Spleen (tissue), 13 donors: ENCODE measurements at places on chromosomes 13 and 19. TPM values are rescaled to one million over a fixed set of nuclear protein-coding genes. Genes with fewer than 3 reads are reported as not detected.

DPF1 gene
- not detected for total RNA-seq

DNA sequence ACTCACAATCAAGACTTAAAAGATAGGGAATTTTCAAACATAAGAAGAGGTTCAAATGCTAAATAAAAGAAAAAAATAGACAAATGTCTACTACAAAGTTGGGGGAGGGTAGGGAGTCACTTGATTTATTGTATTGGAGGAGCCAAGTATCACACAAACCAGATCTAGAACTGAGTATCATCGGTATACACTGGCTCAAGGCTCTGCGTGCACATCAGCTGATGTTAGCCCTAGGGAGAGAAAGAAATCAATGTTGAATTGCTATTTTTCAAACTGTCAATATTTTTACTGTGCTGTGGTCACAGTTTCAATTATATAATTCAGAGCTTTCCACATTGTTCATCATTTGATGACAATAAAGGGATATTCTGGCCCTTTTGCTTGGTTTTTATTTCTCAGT lies 54.9 kb upstream of the RXFP2 start:
- no peak for DNase-seq
- no peak overlapping the region for H3K4me3 ChIP-seq
- no peaks in the 10 kb centered on the region for H3K36me3 ChIP-seq
- no peaks in the 10 kb centered on the region for H3K27me3 ChIP-seq
- H3K27ac ChIP-seq = no peak overlapping the region

DNA sequence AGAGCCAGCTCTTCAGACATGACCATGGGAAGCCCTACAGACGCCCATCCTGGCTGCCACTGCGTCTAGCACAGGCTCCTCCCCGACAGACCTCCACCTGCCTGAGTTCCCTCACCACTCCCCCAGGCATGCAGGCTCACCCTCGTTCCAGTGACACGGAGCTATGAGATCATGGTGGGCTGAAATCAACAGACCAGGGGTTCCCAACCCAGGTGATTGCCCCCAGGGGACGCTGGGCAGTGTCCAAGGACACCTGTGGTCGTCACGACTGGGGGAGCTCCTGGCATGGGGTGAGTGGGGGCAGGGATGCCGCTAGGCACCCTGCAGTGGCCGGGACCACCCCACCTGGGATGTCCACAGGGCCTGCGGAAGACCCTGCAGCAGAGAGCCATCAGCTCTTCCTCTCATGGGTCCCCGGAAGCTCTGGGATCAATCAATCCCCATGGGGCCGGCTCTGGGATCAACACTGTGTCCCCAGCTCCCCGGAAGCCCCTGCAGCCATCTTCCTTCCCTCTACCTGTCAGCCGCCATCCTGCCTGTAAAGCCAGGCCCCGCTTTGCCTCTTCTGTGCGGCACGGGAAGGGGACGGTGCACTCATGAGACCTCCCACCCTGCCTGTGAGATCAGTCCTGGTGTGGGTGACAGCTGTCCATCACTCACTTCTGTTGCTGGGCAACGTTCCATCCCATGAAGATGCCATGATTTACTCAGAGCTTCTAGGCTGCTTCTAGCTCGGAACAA lies 12.8 kb upstream of the MADCAM1 start:
- H3K27me3 ChIP-seq = no peaks in the 10 kb centered on the region
- H3K4me1 ChIP-seq = peaks cover 16% of the 10 kb centered on the region
- H3K4me3 ChIP-seq = no peak overlapping the region
- peak; percentile 36 for DNase-seq
- no peaks in the 10 kb centered on the region for H3K36me3 ChIP-seq

DNA sequence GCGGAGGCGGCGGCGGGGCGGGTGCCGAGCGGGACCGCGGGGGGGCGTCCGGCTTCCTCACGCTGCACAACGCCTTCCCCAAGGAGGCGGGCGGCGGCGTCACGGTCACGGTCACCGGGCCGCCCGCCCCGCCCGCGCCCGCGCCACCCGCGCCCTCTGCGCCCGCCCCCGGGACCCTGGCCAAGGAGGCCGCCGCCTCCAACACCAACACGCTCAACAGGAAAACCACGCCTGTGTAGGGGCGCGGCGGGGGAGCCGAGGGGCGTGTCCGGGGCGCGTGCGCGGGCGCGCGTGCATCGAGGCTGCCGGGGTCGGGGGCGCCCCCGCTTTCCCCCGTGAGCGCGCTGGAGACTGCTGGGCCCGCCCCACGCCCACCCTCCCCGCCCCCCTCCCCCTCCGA lies 8.8 kb upstream of the CACNG6 start:
- DNase-seq = peak; percentile 80
- peak overlapping the region; percentile 23 for H3K4me3 ChIP-seq
- H3K27me3 ChIP-seq = no peaks in the 10 kb centered on the region
- peaks cover 16% of the 10 kb centered on the region for H3K4me1 ChIP-seq

GRCh38 chr13:23541221-23541824 lies 28.9 kb upstream of the TNFRSF19 start:
- H3K36me3 ChIP-seq = no peaks in the 10 kb centered on the region
- no peaks in the 10 kb centered on the region for H3K4me1 ChIP-seq
- H3K27ac ChIP-seq = no peak overlapping the region
- no peaks in the 10 kb centered on the region for H3K27me3 ChIP-seq

RNF17 gene
- not detected for total RNA-seq

DNA sequence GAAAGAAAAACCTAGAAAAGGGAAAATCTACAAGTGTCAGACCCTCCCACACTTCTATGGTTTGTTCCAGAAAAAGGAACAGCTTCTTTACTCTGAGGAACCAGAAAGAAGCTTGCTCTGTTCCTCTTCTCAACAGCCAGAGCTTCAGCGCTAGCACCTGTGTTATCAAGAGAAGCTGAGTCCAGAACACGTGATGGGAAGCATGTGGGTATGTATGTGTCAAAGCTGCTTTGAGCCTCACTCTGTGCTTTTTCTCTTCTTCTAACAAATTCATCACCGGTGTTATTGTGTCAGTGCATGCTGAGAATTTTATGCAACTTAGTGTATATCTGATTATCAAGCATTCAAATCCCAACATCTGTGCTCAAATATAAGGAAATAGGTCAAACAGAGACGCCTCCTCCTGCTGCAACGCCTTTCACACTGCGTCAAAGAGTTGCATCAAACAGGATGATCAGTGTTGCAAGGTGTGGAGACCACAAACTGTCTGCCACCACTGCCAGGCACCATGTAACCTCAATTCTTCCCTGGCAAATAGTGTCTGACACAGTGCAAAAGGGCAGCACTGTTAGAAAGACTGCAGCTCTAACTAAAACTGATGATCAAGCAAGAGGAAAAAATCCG lies 83.9 kb downstream of the LRRC63 start:
- H3K27me3 ChIP-seq = no peaks in the 10 kb centered on the region
- DNase-seq = no peak
- peak overlapping the region; percentile 83 for H3K27ac ChIP-seq
- no peaks in the 10 kb centered on the region for H3K36me3 ChIP-seq
- peaks cover 28% of the 10 kb centered on the region for H3K4me1 ChIP-seq

GRCh38 chr19:30123611-30124010 lies 181.6 kb downstream of the URI1 start:
- H3K27me3 ChIP-seq = no peaks in the 10 kb centered on the region
- H3K36me3 ChIP-seq = no peaks in the 10 kb centered on the region
- H3K27ac ChIP-seq = no peak overlapping the region
- H3K4me1 ChIP-seq = no peaks in the 10 kb centered on the region
- DNase-seq = peak; percentile 51
- no peak overlapping the region for H3K4me3 ChIP-seq

SRRM5 gene
- 0.94 TPM for total RNA-seq

GRCh38 chr13:75550159-75550567 lies 572 bp downstream of the UCHL3 start:
- peaks cover 20% of the 10 kb centered on the region for H3K36me3 ChIP-seq
- H3K4me1 ChIP-seq = peaks cover 22% of the 10 kb centered on the region
- DNase-seq = no peak
- H3K27ac ChIP-seq = peak overlapping the region; percentile 83

DNA sequence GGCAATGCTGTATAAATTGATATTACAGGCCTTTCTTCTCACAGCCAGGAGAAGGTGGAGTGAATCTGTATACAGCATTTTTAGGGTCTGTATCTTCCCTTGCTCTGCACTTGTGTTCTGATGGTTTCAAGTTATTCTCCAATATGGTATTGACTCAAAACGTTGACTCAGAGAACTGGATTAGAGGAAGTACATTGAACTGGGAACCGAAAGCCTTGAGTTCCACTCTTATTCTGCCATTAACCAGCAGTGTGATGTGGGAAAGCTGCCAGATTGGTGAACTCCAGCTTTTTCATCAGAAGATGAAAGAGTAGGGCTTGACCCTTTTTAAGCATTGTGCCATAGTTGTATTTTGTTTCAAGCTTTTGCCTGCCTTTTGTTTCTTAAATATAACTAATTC lies 167.7 kb downstream of the SPRY2 start:
- DNase-seq = no peak
- no peaks in the 10 kb centered on the region for H3K36me3 ChIP-seq
- H3K4me3 ChIP-seq = no peak overlapping the region
- peaks cover 11% of the 10 kb centered on the region for H3K4me1 ChIP-seq

SYNE4 gene
- total RNA-seq = 0.59 TPM

RXFP2 gene
- not detected for total RNA-seq

- H3K4me3 ChIP-seq = no peak overlapping the region
- H3K27me3 ChIP-seq = no peaks in the 10 kb centered on the region
- no peak overlapping the region for H3K27ac ChIP-seq
- no peaks in the 10 kb centered on the region for H3K4me1 ChIP-seq
Measured at GRCh38 chr19:31553112-31553845, 204.0 kb upstream of the TSHZ3 start.

GRCh38 chr13:79989217-79989661 lies 351.7 kb downstream of the SPRY2 start:
- H3K36me3 ChIP-seq = no peaks in the 10 kb centered on the region
- no peak overlapping the region for H3K27ac ChIP-seq
- no peak for DNase-seq
- H3K4me3 ChIP-seq = no peak overlapping the region
- H3K4me1 ChIP-seq = no peaks in the 10 kb centered on the region

- DNase-seq = peak; percentile 91
- no peaks in the 10 kb centered on the region for H3K4me1 ChIP-seq
- no peaks in the 10 kb centered on the region for H3K36me3 ChIP-seq
- no peak overlapping the region for H3K27ac ChIP-seq
- peaks cover 27% of the 10 kb centered on the region for H3K27me3 ChIP-seq
- H3K4me3 ChIP-seq = no peak overlapping the region
Measured at GRCh38 chr19:35879770-35880317, 11.5 kb downstream of the APLP1 start.

SMARCA4 gene
- 67.0 TPM for total RNA-seq

- H3K27ac ChIP-seq = no peak overlapping the region
- no peak overlapping the region for H3K4me3 ChIP-seq
- H3K36me3 ChIP-seq = no peaks in the 10 kb centered on the region
Measured at GRCh38 chr19:40175820-40176219, 15.4 kb upstream of the MAP3K10 start.

DNA sequence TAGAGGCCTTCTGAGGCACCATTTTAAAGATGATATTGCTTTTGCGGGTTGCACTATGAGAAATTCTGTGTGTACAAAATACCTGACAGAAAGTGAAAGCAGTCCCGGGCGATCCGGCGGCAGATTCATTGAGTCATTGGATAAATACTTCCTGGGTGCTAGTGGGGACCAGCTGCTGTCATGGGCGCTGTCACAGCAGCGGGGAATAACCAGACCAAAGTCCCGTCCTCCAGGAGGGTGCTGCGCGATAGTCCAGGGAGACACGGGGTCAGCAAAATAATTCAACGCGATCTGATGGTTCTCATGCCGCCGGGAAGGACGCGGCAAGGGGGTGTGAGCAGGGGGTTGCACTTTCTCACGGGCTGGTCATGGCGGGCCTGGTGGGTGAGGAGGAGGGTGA lies 13.5 kb downstream of the ZFR2 start:
- H3K27ac ChIP-seq = no peak overlapping the region
- H3K4me1 ChIP-seq = no peaks in the 10 kb centered on the region
- no peak for DNase-seq
- no peaks in the 10 kb centered on the region for H3K36me3 ChIP-seq
- H3K27me3 ChIP-seq = no peaks in the 10 kb centered on the region
- H3K4me3 ChIP-seq = no peak overlapping the region

PRODH2 gene
- not detected for total RNA-seq

DNA sequence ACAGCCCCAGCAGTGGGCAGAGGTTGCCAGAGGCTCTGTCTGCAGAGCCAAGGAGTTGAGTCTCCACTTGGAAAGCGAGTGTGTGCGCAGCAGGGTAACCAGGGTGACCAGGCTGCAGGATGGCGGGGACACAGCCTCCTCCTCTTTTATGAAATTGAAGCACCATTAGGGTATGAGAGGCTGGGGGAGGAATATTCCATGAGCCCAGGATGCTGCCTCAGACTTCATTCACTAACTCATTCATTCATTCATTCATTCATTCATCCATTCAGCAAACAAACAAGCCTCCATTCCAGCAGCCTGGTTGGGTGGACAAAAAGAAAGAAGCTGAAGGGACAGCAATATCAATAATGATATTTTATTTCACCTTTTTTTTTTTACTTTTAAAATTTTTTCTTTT lies 6.6 kb upstream of the LMTK3 start:
- no peaks in the 10 kb centered on the region for H3K4me1 ChIP-seq
- no peaks in the 10 kb centered on the region for H3K36me3 ChIP-seq
- H3K27me3 ChIP-seq = peaks cover 3% of the 10 kb centered on the region
- no peak overlapping the region for H3K27ac ChIP-seq

DNA sequence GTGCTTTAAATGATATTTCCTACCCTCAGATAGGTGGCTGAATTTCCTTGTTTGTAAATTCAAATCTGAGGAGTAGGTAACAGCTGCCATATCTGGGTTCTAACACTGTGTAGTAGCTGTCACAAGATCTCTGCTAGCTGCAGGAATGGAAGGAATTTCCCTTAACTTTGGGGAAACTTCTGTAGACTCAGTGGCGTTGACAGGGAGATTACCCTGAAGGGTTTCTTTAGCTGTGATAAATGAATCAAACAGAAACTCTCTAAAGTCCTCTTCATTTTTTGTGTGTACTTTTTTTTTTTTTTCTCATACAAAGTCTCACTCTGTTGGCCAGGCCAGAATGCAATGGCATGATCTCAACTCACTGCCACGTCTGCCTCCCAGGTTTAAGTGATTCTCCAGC lies 5.3 kb upstream of the EPSTI1 start:
- H3K4me1 ChIP-seq = no peaks in the 10 kb centered on the region
- H3K27ac ChIP-seq = no peak overlapping the region
- no peaks in the 10 kb centered on the region for H3K27me3 ChIP-seq
- no peaks in the 10 kb centered on the region for H3K36me3 ChIP-seq

DNA sequence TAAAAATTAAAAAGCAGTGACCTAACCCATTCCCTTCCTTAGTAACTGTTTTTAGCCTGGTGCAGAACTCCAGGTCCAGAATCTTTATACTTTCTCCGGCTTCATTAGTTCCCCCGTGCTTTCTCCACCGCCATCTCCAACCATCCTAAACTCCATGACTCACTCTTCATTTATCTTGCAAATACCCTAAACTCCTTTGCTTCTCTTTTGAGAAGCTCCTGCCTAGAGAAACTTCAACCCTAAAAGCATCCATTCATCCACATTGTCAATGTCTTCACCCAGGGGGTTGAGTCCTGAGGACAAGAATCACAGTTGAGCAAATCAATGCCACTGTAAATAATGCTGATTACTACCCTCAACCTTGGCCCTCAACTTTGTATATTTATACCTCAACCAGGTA lies 17.1 kb upstream of the GARRE1 start:
- H3K4me3 ChIP-seq = no peak overlapping the region
- no peak overlapping the region for H3K27ac ChIP-seq
- H3K27me3 ChIP-seq = no peaks in the 10 kb centered on the region
- DNase-seq = no peak
- no peaks in the 10 kb centered on the region for H3K36me3 ChIP-seq
